Midbrain (tissue), 1 donor: ENCODE measurements at places on chromosomes 5 and 9.

DNA sequence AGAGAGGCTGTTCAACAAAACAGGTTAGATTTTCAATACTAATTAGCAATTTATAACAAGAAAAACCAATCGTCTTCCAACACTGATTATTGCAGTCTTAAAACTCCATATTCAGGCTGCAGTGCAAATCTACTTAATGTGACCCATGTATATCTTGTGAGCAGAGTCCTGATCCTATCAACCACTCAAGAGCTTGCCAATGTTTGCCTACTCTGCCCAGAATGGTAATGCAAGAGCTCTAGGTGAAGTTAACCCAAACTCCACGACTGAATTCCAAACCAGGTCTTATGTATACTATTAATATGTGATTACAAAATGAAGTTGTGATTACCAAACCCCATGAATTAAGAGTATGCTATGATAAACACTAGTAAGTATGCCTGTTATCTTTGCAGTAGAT, 17.1 kb downstream of the EFNA5 start:
- no peak for DNase-seq

- no peak for DNase-seq
Measured at GRCh38 chr9:22722492-22722891, 275.9 kb downstream of the DMRTA1 start.

GRCh38 chr5:132283423-132284043, 10.7 kb upstream of the SLC22A4 start:
- no peak for DNase-seq

- DNase-seq: no peak
Measured at GRCh38 chr9:130104491-130105193, 50.9 kb downstream of the GPR107 start.

DNA sequence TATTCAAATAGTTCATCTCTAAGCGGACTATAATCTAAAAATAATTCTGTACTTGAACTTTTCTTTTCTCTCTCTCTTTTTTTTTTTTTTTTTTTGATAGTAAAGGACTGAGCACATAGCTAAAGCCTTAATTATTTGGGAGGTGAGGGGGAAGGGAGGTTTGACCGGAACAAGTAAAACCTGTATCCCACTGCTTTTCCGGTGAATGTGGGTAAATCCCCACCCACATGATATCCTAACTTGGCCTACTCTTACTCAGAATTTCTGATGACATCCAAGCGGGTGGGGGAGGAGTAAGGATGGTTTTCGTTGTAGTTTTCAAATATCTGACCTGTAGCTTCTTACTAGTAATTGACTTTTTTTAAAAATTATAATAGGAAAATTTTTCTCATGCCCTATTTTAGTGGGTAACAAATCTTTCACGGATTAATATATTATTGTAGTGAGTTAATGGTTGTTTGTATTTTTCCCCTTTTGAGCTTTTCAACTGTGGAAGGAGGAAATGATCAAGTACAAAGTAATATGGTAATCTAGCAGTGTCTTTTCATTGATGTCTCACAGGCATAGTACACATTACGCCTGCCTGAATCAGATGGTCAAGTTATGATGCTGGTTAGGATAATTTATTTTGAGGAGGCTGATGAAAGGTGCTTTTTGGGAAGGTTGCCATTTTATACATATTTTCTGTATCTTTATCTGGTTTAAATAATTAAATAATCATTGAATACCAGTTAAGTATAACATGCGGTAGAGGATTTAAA, 2.2 kb upstream of the ELL2 start:
- DNase-seq: no peak

DNA sequence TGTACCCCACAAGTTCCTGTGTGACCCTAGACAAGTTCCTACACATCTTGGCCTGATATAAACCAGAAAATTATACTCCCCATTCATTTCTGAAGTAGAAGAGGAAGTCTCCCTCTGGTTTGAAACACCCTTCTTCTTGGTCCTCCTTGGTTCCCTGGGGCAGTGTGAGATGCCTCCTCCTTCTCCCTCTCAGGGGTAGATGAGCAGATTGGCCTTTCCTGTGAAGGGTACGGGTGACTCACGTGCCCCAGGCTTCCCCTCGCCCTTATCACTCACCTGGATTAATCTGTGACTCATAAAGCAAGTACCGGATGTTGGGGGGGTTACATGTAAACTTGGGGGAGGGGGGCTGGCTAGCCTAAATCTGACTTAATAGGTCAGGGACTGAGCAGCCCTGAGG, 11.1 kb upstream of the AQP3 start:
- DNase-seq: no peak

GRCh38 chr9:110923601-110924000, 114.7 kb downstream of the LPAR1 start:
- DNase-seq: no peak

DNA sequence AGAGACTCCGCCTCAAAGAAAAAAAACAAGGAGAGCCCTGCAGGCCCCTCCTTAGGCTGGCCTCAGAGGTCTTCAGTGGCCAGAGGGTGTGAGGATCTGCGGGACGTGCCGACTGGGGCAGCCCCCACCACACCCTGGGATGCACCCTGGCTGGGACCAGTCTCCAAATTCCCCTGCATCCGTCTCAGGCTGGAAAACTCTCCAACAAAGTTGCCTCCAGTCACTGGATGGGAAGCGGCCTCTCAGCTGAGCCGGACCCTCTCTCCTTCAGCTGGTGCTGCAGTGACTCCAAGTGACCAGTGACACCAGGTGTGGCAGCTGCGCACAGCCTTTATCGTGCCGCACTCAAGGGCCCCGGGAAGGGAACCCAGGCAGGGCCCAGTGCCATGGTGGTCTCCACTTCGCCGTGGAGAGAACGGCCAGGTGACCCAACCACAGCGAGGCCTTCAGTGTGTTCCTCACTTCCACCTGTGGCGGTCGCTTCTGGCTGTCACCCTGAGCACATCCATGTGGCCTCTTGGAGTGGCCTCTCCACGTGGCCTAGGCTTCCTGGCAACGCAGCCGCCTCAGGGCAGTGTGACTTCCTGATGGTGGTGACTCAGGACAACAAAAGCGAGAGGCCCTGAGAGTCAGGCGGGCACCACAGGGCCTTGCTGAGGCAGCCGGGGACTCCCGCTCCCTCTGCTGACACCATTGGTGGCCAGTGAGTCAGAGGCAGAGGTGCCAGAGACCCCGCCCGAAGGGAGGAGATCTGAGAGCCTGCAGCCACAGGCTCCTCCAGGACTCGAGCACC, 19.3 kb upstream of the CAMSAP1 start:
- DNase-seq: no peak

- DNase-seq: no peak
Measured at GRCh38 chr9:89218040-89218928, 39.7 kb upstream of the SHC3 start.

GRCh38 chr5:6365142-6365976, 13.0 kb downstream of the MED10 start:
- no peak for DNase-seq

DNA sequence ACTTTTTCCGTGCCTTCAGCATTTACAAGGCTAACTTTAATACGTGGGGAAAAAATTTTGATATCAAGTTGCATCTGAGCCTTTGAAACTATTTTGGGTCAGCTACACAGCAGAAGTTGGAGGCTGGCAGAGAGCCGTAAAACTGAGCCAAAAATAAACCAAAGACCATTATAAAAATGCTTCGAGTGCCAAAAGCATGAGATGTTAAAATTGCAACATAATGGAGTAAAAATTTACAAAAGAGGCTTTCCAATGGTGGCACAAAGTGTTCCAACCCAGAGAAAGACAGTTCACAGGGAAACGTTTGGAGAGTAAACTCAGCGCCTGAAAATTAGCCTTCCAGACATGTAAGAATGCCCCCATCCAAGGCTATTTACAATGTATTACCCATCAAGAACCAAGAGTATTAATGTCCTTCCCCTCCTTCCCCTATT, 190.3 kb downstream of the TLE1 start:
- no peak for DNase-seq

DNA sequence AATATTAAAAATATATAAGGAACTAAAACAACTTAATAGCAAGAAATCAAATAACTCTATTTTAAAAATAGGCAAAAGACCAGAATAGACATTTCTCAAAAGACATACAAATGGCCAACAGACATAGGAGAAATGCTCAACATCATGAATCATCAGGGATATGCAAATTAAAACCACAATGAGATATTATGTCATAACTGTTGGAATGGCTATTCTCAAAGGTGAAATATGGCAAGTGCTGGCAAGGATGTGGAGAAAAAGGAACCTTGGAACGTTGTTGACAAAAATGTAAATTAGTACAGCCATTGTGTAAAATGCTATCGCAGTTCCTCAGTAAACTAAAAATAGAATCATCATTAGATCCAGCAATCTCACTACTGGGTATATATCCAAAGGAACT, 468.5 kb downstream of the NFIB start:
- no peak for DNase-seq

DNA sequence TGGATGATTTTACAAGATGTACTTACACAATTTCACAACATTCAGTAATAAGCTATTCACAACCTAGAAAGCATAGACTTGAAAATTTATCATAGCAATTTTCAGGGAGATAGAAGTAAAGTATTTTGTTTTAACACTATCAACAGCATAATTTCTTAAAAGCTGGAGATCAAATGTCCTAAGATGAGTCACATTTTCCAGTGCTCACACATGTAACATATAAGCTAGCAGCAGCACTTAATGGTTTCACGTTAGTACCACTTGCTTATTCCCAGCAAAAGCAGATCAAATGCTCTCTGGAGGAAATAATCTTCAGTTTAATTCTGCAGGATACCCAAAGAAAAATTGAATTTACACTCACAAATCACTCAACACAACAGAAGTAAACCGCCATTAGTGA, 6.5 kb downstream of the OR13C8 start:
- no peak for DNase-seq

DNA sequence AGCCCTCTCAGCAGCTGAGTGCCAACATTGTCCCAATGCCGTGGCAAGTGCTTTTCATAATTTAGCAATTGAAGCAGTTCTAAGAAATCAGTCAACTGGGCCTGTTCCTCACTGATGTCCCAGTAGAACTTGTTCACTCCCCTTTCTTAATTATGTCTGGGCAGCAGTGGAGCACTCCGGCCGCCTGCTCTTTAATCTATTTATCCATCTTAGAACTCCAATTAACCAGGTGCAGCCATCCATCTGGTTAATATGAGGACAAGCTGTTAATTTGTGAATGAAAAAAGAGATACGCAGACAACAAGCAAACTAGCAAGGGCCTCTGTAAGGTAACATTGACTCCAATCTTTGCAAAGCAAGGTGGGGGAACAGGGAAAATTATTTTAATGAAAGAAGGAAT, 39.4 kb downstream of the MAT2B start:
- no peak for DNase-seq

- no peak for DNase-seq
Measured at GRCh38 chr9:100104314-100104713, 5.3 kb downstream of the INVS start.

DNA sequence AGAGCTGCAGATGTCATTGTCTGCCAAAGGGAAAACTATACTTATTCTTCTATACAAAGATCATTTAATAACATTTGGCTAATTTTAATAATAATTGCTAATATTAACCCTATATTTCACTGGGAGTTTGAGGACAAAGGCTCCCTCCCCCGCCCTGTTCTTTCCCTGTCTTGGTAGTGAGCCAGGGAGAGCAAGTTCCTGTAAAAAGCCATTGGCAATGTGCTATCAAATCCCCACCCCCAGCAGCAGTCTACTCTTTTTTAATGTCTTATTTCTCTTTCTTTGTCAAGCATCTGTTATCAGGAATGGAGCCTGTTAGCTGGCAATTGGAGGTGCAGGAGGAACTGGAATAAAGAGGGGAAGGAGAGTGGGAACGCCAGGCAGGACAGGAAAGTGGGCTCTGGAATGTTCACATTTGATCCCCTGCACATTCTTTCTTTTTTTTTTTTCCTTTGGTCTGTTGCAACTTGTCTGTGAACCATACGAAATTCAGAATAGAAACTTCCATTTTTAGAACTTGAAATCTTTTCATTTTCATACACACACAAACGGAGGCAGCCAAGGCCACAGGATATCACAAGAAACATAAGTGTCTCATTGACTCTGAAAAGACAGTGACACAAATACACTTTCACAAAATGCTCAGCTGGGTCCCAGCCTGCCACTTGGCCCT, 664.8 kb upstream of the ZNF608 start:
- peak; percentile 57 for DNase-seq

DNA sequence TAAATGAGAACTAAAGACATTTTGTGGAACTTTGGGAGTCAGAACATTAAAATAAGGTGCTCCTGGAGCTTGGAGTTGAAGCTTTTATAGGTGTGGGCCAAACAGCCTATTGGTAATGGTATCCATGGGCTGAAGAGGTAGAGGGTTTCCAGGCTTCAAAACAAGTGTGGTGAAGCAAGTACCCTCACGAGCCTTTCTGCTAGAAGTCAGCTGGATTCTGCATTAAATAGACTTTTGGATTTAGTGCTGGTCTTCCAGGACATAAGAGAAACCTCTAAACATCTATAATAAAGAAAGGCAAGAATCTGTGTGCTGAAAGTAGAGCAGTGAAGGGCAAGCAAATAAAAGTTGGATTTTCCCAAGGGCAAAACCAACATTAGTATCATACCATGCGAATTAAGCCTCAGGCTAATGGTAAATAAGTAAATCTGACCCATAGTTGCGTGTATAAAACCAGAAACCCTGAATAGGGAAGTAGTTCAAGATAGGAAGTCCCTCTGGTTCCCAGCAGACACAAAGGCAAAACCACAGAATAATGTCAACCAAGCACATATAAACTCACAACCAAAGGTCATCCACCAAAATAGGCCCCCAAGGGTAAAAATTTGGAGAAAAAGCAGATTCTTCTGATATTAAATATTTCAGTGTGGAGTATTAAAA, 306.3 kb downstream of the TLE4 start:
- peak; percentile 1 for DNase-seq

- no peak for DNase-seq
Measured at GRCh38 chr5:170963521-170963920, 101.7 kb downstream of the RANBP17 start.

DNA sequence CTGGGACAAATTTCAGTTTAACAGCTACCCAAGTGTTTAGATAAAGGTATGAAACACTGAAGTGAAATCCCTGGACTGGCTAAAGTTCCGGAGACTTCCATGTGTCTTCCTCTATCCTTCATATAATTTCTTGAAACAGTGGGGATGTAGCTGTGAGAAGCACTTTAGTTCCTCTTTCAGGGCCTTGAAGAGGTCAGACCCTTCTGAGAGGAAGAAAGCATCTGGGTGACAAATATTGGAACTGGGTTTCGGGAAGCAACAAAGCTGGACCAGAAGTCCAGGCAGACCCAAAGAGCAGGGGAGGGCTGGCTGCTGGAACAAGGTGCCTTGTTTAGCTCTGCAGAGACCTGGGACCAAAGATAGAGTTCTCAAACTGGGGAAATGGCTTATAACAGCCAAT, 75.4 kb upstream of the ZFAND5 start:
- peak; percentile 46 for DNase-seq

- DNase-seq: no peak
Measured at GRCh38 chr5:53481887-53482716, 1.7 kb downstream of the FST start.
